ENCODE measurements at places on chromosomes 6 and 20. TPM values are rescaled to one million over a fixed set of nuclear protein-coding genes. Genes with fewer than 3 reads are reported as not detected.

Gene AHI1
- 19.6 TPM for total RNA-seq

Gene KCNK16
- not detected for total RNA-seq

Gene PCMTD2
- total RNA-seq: 57.8 TPM

Gene RAB44
- not detected for total RNA-seq

Gene CAGE1
- 0.09 TPM for total RNA-seq
